ENCODE measurements at places on chromosomes 13 and 19.

- no peaks in the 10 kb centered on the region for H3K4me1 ChIP-seq
- no peak overlapping the region for H3K4me3 ChIP-seq
- no peaks in the 10 kb centered on the region for H3K36me3 ChIP-seq
These were observed 142.3 kb upstream of the ARGLU1 start for GRCh38 chr13:106710266-106710665.

DNA sequence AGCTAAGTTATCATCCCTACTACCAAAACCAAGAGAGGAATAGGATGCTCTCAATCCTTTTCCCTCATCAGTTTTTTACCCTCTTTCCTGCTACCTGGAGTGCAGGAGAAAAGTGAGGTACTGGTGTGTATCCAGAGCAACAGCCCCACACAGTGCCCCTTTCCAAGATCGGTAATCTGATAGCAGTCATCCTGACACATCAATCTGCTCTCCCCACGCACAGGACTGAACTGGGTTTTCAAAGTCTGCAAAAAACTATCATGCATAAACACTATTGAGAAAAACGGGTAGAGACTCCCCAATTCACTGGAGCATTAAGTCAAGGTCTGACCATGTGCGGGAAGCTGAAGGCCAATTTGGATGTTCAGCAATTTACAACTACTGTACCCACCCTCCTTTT lies 284.8 kb downstream of the RBM26 start:
- DNase-seq = no peak
- H3K4me3 ChIP-seq = no peak overlapping the region
- H3K4me1 ChIP-seq = no peaks in the 10 kb centered on the region
- H3K27ac ChIP-seq = no peak overlapping the region
- H3K27me3 ChIP-seq = no peaks in the 10 kb centered on the region
- H3K36me3 ChIP-seq = no peaks in the 10 kb centered on the region

DNA sequence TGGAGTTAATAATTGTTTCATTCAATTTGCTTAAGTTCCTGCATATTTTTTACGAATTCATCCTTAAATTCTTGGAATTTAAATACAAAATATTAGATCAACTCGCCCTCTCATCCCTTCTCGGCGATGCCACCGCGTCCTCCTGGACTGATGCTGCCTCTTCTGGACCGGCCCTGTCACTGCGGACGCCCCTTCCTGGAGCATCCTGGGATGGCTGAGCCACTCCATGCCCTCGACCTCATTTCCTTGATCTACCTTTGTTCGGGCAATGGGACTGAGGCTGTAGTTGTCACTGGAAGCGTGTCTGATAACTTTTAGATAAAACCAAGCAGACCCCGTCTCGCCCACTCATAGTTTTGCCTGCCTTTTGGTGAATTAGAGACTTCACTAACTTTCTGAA lies 283.7 kb downstream of the TEX29 start:
- no peak overlapping the region for H3K4me3 ChIP-seq
- H3K27me3 ChIP-seq = peaks cover 5% of the 10 kb centered on the region
- H3K4me1 ChIP-seq = no peaks in the 10 kb centered on the region
- H3K36me3 ChIP-seq = no peaks in the 10 kb centered on the region

DNA sequence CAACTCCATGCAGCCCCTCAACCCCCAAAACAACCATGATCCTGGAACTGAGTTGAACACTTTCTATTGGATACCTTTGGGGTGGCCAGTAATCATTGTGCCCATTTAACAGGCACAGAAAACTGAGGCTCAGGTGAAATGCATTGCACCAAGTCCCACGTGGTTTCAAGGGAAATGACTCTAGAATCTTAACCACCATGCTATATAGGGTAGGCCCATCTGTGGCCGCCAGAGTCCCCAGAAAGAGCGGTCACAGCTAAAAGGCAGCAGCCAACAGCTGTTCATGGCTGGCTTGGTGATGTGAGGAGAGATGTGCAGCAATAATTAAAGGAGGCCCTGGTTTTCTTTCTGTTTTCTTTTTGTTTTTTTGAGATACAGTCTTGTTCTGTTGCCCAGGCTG lies 2.6 kb downstream of the CNN1 start:
- H3K36me3 ChIP-seq = no peaks in the 10 kb centered on the region
- DNase-seq = no peak
- H3K4me3 ChIP-seq = no peak overlapping the region
- no peak overlapping the region for H3K27ac ChIP-seq
- H3K4me1 ChIP-seq = no peaks in the 10 kb centered on the region

GRCh38 chr19:1270213-1270853 lies 1.2 kb downstream of the CIRBP start:
- no peaks in the 10 kb centered on the region for H3K27me3 ChIP-seq
- peaks cover 64% of the 10 kb centered on the region for H3K4me1 ChIP-seq
- H3K27ac ChIP-seq = peak overlapping the region; percentile 99

- DNase-seq = no peak
- no peak overlapping the region for H3K4me3 ChIP-seq
- H3K27me3 ChIP-seq = no peaks in the 10 kb centered on the region
- H3K27ac ChIP-seq = no peak overlapping the region
- H3K4me1 ChIP-seq = peaks cover 12% of the 10 kb centered on the region
These were observed 250.0 kb downstream of the DNAJC15 start for GRCh38 chr13:43273362-43273761.

DNA sequence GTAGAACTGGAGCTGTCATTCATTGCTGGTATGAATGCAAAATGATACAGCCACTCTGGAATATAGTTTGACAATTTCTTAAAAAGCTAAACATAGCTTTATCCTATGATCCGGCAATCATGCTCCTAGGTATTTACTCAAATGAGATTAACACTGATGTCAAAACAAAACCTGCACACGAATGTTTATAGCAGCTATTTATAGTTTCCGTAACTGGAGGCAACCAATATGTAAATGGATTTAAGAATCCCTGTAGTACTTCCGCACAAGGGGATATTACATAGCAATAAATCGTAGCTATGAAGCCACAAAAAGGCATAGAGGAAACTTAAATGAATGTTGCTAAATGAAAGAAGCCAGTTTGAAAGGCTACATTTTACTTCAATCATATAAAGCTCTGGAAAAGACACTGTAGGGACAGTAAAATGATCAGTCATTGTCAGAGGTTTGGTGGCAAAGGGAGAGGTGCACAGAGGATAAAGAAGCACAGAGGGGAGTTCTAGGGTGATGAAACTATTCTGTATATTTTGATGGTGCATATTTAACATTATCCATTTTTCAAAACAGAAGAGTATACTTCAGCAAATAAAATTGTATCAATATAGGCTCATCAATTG lies 1893.0 kb upstream of the PCDH20 start:
- H3K36me3 ChIP-seq = no peaks in the 10 kb centered on the region
- H3K4me3 ChIP-seq = no peak overlapping the region
- no peaks in the 10 kb centered on the region for H3K4me1 ChIP-seq
- H3K27ac ChIP-seq = no peak overlapping the region

GRCh38 chr13:74921326-74921725 lies 560.6 kb downstream of the TBC1D4 start:
- no peak overlapping the region for H3K4me3 ChIP-seq
- H3K27me3 ChIP-seq = no peaks in the 10 kb centered on the region
- DNase-seq = no peak
- no peaks in the 10 kb centered on the region for H3K36me3 ChIP-seq
- H3K27ac ChIP-seq = no peak overlapping the region

GRCh38 chr19:34232566-34233481 lies 21.5 kb upstream of the GARRE1 start:
- H3K36me3 ChIP-seq = peaks cover 16% of the 10 kb centered on the region
- peak; percentile 21 for DNase-seq
- no peaks in the 10 kb centered on the region for H3K4me1 ChIP-seq
- H3K4me3 ChIP-seq = no peak overlapping the region

Data from lung (tissue), 17 donors.